ENCODE measurements at places on chromosomes 6 and 20.

DNA sequence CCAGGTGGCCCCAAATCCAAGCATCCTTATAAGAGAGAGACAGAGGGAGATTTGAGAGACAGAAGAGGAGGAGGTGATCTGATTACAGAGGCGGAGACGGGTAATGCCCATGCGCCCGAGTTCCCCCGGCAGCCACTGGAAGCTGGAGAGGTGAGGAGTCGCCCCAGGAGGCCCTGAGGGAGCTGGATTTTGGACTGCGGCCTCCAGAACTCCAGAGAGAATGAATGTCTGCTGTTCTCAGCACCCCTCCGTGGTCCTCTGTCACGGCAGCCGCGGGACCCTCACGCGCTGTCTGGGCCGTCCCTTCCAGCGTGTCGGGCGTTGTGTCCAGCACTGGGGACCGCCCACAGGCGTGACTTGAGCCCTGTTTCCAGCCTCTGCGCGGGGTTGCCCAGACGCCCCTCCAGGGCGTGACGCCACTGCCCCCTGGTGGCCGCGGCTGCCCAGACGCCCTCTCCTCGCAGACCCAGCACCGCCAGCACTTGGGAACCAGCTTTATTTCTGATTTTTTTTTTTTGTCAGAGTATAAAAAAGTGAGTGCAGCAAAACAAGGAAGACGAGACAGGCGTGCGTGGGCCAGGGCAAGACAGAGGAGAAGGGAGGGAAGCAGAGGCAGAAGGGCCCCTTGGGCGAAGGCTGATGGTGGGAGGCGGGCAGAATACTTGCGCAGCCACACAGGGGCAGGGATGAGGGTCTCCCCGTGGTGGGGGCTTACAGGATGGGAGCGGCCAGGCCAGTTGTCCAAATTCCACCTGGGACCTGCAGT, 4.1 kb upstream of the ZNF512B start:
- DNase-seq = peak; percentile 72

DNA sequence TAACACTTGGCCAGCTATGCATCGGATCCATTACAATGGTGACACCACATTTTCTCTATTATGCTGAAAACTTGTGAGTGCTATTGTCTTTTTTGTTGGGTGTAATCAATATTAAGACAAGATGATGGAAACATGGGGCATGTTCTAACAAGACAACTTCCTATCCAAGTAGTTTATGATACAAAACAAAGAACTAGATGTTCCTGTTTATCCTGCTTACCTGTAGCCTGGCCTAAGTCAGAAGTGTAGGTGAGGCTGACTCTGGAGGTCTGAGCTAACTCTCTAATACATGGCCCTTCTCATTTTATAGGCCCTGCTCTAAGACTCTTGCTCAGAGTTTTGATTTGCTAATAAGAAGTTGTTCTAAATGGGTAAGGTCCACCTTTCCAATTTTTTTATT, 242.4 kb upstream of the STXBP5 start:
- DNase-seq = no peak

DNA sequence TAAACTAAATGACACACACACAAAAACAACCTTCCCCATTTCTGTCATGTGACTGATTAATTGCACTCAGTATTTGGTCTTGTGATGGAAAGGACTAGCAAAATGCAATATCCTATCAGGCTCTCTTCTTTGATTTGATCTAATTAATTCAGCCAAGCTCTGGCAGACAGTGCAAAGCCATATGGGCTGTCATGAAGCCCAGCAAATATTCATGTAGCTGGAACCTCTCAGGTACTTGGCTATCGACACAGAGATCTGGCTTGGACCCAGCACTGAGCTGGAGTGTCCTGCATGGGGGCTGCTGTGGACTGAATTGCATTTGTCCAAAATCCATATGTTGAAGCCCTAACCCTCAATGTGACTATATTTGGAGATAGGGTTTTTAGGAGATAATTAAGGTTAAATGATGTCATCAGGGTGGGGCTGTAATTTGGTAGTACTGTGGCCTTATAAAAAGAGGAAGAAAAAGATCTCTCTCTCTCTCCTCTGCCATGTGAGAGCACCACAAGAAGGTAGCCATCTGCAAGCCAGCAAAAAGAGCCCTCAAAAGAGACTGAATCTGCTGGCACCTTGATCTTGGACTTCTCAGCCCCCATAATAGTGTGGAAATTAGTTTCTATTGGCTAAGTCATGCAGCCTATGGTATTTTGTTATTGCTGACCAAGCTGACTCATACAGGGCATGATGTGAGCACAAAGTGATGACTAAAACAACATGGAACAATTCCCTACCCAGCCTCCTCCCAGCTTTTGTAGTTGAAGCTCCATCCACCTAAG, 77.1 kb downstream of the STMND1 start:
- DNase-seq = no peak

DNA sequence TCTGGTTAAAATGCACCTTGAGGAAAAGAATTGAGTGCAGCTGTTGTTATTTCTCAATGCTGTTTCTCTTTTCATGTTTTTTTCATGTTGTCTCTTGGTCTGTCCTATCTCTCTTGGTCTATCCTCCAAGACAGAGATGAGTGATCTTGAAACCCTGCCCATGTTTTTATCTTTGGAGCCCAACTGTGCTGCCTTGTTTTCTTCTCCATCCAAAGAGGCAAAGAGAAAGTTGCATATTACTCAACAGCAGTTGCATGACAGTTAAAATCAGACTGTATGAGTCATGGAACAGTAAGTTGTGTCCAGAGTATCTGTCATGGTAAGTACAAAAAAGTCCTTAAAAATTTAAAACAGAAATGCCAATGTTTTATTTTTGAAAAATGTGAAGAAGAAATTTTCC, 26.2 kb downstream of the BCAS1 start:
- DNase-seq = no peak

- no peak for DNase-seq
Measured at GRCh38 chr6:146587459-146587858, 11.3 kb upstream of the ADGB start.

DNA sequence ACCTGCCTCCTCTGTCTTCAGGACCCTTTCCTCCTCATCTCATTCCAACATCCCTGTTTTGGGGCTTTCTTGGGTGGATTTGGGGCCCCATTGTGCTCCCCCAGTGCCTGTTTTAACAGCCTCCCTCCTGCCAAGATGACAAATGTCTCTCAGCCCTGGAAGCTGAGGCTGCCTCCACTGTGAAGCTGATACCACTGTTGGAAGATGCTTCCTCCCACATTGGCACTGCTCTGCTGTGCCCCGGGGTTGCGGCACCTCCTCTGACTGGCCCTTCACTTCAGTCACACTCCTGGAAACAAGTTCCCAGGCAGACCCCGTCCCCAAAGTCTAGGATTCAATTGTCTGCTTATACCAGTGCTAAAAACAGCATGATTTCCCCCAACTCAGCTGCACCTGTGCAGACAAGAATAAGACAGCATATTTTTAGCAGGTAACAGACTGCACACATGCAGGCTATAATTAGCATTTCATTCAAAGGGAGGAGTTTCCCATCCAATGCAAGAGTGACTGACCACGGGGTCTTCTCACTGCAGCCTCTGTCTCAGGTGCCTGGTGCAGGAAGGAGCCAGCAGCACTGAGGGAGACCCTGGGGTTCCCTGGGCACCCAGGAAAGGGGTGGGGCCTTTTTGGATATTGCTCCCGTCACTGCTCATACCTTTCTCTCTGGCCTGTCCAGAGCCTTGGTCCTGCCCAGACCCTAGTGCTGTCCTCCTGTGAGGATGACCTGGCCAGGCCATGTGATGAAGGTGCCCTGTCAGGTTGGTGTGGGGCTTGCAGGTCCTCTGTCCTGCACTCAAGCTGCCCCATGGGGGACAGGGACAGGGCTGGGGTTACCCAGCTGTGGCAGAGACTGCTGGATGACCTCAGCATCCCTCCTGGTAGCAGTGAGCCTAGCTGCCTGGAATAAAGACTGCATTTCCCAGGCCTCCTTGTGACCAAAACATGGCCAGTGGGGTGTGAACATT, 31.5 kb upstream of the SULF2 start:
- peak; percentile 36 for DNase-seq

- peak; percentile 47 for DNase-seq
Measured at GRCh38 chr6:33620158-33620855, 815 bp upstream of the ITPR3 start.

GRCh38 chr20:45487231-45487635, 17.7 kb downstream of the WFDC2 start:
- DNase-seq = no peak

- no peak for DNase-seq
Measured at GRCh38 chr6:139653111-139653510, 278.7 kb upstream of the CITED2 start.

GRCh38 chr6:90643381-90643780, 56.5 kb upstream of the MAP3K7 start:
- no peak for DNase-seq

DNA sequence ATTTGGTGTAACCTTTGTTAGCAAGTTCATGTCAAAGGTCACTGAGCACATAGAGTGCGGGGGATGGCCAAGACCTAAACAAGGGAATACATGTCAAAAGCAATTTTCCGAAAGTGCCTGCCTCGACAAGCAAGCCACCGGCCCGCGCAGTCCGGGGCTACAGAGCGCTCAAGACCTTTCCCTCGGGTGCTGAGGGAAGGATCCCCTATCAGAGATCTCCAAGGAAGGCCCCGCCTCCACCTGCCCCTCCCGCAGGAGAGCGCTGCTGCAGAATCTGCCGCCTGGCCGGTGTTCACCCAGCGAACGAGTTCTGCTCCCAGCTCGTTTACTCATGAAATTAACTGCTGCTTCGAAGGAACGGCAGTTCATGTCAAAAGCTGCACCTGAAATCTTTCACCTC, 252.7 kb downstream of the BMP7 start:
- DNase-seq = no peak

DNA sequence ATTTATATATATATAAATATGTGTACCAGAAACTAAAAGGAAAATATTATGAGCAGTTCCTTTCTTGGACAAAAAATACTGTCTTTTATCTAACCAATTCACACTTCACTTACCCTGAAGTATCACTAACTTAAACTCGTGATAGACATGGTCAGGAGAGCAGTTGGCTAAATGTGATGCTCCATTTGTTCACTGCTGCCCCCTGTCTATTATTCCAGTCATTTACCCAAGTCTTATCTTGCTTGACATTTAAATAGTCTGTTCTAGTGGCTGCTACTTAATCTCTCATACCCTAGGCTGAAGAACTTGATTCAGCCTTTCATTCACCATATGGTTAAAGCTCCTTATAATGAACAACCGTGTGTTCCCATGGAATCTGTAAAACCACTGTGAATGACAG, 789.6 kb upstream of the EYS start:
- no peak for DNase-seq

DNA sequence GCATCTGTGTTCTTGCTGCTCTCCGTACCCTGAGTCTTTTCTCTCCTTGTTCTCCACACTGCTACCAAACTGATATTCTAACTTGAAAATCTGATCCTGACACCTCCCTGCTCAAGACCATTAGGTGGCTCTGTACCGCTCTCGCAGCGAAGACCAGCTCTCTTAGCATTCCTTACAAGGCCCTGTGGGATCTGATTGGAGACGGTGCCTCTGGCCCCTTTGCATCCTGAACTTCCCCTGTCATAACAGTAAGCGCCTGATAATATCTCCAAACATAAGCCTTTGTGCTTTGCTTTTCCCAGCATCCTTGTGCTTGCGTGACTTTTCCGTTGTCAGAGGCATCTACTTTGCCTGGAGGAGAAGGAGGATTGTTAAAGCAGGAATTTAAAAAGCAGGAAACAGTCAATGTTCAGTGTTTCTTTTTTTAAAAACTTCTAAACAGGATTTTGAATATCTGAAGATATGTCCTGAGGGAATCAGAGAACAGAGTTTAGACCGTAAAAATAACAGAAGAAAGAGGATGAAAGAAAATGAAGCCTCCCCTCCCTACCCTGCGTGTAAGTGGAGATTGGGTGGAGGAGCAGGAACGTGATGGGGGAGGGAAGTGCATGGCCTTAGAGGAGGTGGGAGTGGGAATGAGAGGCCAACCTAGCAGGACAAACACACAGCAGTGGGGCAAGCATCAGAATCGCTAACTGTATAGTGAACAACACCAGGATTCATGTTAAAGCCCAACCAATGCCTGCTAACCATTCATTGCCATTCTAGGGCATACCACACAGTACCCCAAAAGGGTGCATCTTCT, 89.2 kb upstream of the STMND1 start:
- DNase-seq = no peak

DNA sequence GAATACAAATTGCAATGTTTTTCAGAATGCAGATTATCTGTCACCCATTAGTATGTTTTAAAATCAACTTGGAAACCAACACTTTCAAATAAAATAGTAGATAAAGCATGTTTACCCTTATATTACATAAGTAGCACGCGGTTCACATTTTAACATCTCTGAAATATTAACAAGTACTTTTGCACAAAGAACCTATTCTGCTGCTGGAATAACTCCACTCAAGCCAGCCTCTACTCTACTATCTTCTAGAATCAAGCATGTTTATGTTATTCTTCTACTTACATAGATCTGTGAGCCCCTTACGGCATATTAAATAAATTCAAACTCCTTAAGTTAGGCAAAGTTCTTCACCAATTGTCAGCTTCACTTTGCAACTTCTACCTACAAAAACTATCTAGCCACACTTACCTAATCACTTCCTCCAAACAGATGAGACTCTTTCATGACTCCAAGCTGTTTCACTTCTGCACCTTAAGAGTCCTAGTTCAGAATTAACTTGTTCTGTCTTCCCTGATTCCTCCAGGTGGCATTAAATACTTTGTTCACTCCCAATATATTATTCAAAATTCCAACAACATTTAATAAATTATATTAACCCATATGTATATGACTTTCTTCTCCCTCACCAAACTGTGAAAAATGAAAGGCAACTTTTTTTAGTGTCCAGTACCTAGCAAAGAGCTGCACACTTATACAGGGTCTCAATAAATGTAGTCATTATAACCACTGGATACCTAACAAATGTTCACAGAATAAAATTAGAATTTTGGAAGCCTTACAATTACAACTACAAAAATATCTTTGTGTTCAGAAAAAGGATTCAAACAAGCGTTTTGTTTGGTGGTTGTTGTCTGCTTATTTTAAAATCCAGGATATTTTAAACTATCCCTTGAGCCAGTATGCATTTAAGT, 12.1 kb downstream of the CEP85L start:
- no peak for DNase-seq

- DNase-seq = peak; percentile 85
Measured at GRCh38 chr6:7050872-7051779, 56.6 kb upstream of the RREB1 start.

DNA sequence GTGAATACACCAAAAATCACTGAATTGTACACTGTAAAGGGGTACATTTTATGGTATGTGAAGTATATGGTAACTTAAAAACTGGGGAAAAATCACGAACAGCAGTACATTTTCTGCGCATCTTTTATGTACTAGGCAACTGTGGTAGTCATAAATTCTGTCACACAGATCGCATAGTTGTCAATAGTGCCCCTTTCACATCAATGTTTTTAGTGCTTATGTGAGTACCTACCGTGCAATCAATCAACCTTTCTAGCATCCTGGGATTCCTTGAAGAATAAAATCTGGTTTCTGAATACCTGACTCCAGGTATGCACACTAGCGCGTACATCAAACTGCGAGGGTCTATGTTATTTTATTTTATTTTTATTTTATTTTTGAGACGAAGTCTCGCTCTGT, 637 bp upstream of the RPF2 start:
- no peak for DNase-seq

DNA sequence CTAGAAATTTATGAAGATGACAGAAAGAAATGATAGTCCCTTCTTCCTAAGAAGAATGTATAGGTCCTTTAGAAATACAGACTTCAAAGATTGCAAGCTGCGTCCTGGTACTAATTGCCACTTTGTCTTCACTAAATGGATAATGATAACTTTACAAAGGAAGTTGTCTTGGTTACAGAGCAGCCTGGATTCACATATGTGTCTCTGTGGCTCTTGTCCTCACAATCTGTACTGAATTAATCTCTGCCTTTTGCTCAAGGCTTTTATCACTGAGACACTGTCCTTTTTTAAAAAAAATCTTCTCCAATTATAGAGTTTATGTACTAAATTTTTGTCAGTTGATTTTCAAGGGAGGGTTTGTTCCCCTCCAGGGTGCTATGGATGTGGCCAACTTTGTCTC, 17.5 kb upstream of the MRAP2 start:
- DNase-seq = no peak
